ENCODE measurements at places on chromosomes 6 and 20. TPM values are rescaled to one million over a fixed set of nuclear protein-coding genes. Genes with fewer than 3 reads are reported as not detected.

GRCh38 chr6:99810295-99810694 is 183.7 kb downstream of the MCHR2 start:
- no peaks in the 10 kb centered on the region for H3K27me3 ChIP-seq
- no peaks in the 10 kb centered on the region for H3K4me1 ChIP-seq
- H3K36me3 ChIP-seq: no peaks in the 10 kb centered on the region
- DNase-seq: no peak
- H3K4me3 ChIP-seq: no peak overlapping the region

The CST5 gene
- total RNA-seq: not detected

- H3K4me3 ChIP-seq: peak overlapping the region; percentile 32
- no peaks in the 10 kb centered on the region for H3K27me3 ChIP-seq
Measured at GRCh38 chr20:38872491-38873049, 53.6 kb upstream of the FAM83D start.

The SRC gene
- total RNA-seq: 4.4 TPM

GRCh38 chr20:32075534-32075933 is 23.5 kb downstream of the HCK start:
- H3K4me1 ChIP-seq: no peaks in the 10 kb centered on the region
- no peak for DNase-seq
- no peaks in the 10 kb centered on the region for H3K27me3 ChIP-seq
- H3K36me3 ChIP-seq: no peaks in the 10 kb centered on the region

The VEGFA gene
- 0.86 TPM for total RNA-seq

DNA sequence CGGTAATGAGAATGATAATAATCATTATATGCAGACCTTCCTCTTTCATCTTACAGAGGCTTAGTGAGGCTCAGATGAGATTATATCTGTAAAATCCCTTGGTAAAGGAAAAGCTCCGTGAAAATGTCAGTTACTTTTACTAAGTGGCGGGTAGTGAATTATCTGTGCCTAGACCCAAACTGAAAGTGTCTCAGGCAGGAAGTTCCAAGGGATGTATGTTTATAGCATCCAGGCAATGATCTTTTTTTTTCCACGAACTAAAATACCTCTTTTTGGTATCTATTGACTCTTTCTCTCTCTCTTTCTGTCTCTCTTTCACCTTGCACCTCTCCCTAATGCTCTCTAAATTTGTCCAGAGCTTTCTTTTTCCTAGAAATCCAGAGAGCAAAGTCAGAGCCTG is 5.0 kb downstream of the TCF21 start:
- H3K4me3 ChIP-seq: no peak overlapping the region
- H3K27ac ChIP-seq: no peak overlapping the region
- peaks cover 14% of the 10 kb centered on the region for H3K27me3 ChIP-seq
- peaks cover 9% of the 10 kb centered on the region for H3K4me1 ChIP-seq
- H3K36me3 ChIP-seq: no peaks in the 10 kb centered on the region
- DNase-seq: no peak

The RNGTT gene
- total RNA-seq: 23.1 TPM

The NQO2 gene
- 39.6 TPM for total RNA-seq

The SEC23B gene
- 40.9 TPM for total RNA-seq

DNA sequence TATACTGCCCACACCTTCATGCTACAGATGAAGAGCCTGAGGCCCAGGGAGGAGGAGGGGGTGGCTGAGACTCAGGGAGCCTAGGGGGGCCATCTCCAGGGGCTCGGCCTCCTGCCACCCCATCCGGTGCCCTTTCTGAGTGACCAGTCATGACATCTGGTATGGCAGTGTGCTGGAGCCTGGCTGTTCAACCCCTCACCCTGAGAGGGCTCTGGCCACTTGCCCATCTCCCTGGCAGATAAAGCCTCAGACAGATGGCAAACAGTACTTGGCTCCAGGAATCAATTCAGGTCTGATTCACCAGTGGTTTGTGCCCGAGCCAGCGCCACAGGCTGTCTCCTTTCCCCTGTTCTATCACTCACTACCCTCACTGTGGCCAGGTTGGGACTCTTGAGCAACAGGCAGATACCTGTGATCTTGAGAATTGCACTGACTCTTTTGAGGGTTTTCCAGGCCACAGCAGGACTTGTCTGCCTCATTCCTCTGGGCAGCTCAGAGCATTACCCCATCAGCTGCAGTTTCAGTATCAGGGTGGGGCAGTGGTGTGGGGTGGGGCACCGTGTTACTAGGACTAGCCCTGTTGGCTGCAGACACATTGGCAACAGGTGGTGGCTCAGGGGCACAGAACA is 22.8 kb downstream of the SRSF3 start:
- no peak overlapping the region for H3K4me3 ChIP-seq
- H3K36me3 ChIP-seq: peaks cover 17% of the 10 kb centered on the region
- H3K27ac ChIP-seq: no peak overlapping the region
- no peaks in the 10 kb centered on the region for H3K27me3 ChIP-seq

- no peak for DNase-seq
- no peaks in the 10 kb centered on the region for H3K27me3 ChIP-seq
- no peak overlapping the region for H3K4me3 ChIP-seq
- no peaks in the 10 kb centered on the region for H3K36me3 ChIP-seq
Measured at GRCh38 chr20:7463290-7463689, 477.0 kb downstream of the HAO1 start.

The TAP2 gene
- 214 TPM for total RNA-seq

The THBS2 gene
- total RNA-seq: not detected

The LST1 gene
- total RNA-seq: 234 TPM

DNA sequence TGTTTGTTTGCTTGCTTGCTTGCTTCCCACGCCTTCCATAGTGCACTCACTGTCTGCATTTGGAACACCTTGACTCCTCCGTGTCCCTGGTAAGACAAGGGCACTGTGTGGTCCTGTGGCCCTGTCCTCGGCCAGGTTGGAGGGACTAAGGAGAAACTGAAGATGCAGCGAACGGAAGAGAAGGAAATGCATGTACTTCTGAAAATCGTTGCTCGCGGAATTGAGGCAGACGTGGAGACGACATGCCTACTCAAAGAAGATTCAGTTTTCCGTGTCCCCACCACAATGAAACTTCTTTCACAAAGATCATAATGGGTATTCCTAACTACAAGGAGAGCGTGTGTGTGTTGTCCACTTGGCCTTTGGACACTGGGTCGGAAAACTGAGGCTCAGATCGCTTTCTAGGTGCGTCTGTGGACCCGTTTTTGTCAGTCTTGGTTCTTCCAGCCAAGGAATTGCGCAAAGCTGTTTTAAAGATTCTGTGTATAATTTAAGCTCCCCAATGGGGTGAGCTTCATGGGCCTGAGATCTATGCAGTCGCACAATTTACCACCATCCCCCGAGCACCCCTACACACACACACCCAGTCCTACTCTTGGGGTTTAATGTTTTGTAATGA is 120.4 kb upstream of the ZNF184 start:
- H3K27ac ChIP-seq: no peak overlapping the region
- no peaks in the 10 kb centered on the region for H3K36me3 ChIP-seq
- DNase-seq: no peak
- H3K27me3 ChIP-seq: peaks cover 34% of the 10 kb centered on the region
- H3K4me3 ChIP-seq: no peak overlapping the region

DNA sequence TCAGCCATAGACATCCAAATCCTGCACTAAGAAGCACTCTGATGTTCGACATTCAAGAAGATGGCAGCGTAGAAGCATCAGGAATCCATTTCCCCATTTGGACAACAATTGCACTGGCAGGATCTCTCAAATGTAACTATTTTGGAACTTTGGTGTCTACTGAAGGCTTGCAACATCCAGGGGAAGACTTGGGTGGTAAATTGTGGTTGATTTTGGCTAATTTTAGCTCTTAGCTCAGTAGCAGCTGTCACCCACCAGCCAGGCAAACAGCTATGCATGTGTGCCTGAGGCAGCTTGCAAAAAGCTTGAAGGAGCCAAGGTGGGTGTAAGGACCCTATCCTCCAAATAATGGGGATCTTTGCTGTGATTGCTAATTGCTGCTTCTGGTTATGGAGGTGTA is 35.1 kb upstream of the PPP1R3G start:
- no peaks in the 10 kb centered on the region for H3K27me3 ChIP-seq
- no peaks in the 10 kb centered on the region for H3K4me1 ChIP-seq
- no peak for DNase-seq
- no peak overlapping the region for H3K4me3 ChIP-seq
- H3K36me3 ChIP-seq: no peaks in the 10 kb centered on the region

The ASIP gene
- total RNA-seq: not detected

- H3K4me3 ChIP-seq: no peak overlapping the region
- no peaks in the 10 kb centered on the region for H3K27me3 ChIP-seq
- no peak for DNase-seq
Measured at GRCh38 chr6:159815410-159815809, 15.3 kb downstream of the PNLDC1 start.

- no peak for DNase-seq
- no peaks in the 10 kb centered on the region for H3K4me1 ChIP-seq
- H3K4me3 ChIP-seq: no peak overlapping the region
- H3K36me3 ChIP-seq: no peaks in the 10 kb centered on the region
- no peak overlapping the region for H3K27ac ChIP-seq
Measured at GRCh38 chr6:90894285-90895130, 307.6 kb upstream of the MAP3K7 start.

DNA sequence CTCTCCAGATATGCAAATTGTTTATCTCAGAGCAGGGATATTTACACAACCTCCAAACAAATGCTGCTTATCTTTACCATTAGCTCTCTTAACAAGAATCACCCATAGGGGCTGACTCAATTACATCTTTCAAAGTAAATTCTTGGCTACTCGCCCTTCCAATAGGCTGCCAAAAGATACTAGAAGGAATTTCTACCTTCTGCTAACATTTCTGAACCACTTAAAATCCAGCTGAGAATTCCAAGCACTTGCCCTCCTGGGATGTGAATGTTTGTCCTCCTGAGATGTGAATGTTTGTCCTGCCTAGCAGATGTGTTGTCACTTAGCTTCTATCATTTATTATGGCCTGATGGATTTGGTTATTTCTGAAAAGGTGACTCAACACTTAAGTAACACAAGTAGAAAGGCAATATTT is 388.0 kb downstream of the GJA1 start:
- H3K27ac ChIP-seq: no peak overlapping the region
- H3K4me1 ChIP-seq: no peaks in the 10 kb centered on the region
- DNase-seq: no peak
- H3K4me3 ChIP-seq: no peak overlapping the region
- no peaks in the 10 kb centered on the region for H3K27me3 ChIP-seq

DNA sequence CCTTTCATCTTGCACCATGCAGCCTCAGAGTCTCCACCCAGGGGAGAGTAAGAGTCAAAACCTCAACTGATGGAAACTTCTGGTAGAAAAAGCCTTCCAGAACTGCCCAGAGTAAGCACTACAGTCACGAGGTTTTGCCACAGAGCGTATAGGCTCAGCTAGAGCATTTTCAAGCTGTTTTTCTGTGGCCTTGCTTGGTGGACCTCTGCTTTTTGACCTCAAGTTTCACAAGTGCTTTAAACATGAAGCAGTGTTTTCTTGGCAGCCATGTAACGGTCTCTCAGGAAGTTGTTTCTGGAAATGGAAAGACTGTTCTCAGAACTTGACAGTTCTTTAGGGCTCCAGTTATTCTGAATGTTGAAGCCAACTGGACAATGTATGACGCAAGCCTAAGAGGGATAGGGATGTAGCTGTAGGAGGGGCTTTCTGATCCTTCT is 146.5 kb downstream of the ZDHHC14 start:
- peaks cover 9% of the 10 kb centered on the region for H3K4me1 ChIP-seq
- H3K36me3 ChIP-seq: no peaks in the 10 kb centered on the region
- peak; percentile 43 for DNase-seq
- H3K27ac ChIP-seq: no peak overlapping the region

- H3K4me3 ChIP-seq: peak within 1 kb of the TSS; percentile 50
- no peaks in the 10 kb centered on the region for H3K36me3 ChIP-seq
Measured at GRCh38 chr6:137044366-137045221, at the start of gene IL20RA. Gene IL20RA, minus strand, starts transcription at chr6:137044965. Its CDS starts 237 bp downstream, at chr6:137044728.

The PBOV1 gene
- total RNA-seq: not detected

The RHAG gene
- total RNA-seq: not detected

DNA sequence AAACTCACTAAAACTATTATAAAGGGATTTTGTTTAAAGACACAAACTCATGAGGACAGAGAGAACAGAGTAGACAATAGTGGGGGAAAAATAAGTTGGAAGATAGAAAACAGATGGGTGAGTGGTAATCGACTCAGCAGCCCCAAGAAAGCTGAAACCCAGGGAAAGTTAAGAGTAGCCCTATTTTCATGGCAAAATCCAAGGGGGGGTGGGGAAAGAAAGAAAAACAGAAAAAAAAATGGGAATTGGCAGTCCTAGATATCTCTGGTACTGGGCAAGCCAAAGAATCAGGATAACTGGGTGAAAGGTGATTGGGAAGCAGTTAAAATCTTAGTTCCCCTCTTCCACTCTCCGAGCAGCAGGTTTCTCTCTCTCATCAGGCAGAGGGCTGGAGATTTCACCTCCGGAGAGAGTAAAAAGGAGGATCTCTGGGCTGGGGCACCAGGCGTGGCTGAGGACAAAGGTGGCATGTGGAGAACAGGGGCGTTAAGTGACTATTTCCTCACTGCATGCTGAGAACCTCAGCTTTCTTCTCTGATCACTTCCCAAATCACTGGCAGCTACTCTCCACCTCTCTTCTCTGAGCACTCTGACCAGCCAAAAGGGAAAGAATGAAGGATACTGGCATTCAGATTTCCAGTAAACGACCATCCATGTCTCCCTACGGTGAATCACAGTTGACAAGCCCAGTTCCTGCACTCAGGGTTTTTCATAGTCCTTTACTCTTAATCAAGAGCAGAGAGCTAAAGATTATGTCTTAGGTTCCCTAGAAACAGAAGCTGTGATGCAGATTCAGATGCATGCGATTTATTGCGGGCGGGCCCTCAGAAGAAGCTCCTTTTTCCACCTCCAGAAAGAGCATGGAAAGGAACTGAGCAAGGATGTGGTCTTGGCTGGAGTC is 7.3 kb upstream of the RNF24 start:
- H3K27ac ChIP-seq: no peak overlapping the region
- H3K27me3 ChIP-seq: no peaks in the 10 kb centered on the region
- H3K4me3 ChIP-seq: no peak overlapping the region

The LY6G6D gene
- total RNA-seq: not detected

The PPP1R14C gene
- not detected for total RNA-seq

DNA sequence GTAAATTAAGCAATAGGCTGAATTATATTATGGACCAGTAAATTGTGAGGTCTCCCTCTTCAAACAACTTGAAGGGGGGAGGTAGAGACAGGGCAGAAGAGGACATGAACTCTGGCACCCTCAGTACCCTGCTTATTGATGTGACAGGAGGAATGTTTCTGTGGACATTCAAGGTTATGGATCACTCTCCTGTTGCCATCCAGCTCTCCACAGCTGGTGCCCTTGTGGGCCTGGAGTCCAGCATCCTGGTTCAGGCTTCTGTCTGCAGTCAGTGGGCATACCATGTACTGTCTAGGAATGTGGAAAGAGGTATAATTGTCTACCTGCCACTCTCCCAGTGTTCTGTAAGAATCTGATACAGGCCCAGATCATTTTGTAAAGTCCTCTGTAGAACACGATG is 55.6 kb downstream of the FAM120B start:
- no peak for DNase-seq
- H3K27me3 ChIP-seq: no peaks in the 10 kb centered on the region

The BHLHE23 gene
- total RNA-seq: not detected

All from naive thymus-derived CD4-positive, alpha-beta T cell (primary cell).